ENCODE measurements at places on chromosomes 5 and 9. TPM values are rescaled to one million over a fixed set of nuclear protein-coding genes. Genes with fewer than 3 reads are reported as not detected.

DNA sequence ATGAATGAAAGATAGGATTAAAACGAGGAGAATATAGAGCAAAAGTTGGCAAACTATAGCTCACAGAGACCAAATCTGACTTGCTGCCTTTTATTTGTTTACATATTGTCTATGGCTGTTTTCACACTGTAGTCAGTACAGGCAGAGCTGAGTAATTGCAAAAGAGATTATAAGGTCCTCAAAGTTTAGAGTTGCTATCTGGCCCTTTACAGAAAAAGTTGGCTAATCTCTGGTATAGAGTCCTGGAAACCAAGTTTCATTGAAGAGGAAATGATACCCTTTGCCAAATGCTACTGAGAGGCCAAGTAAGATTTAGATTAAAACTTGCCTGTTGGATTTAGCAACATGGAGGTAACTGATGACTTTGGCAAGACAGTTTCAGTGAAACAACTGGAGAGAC lies 36.0 kb downstream of the LYRM7 start:
- no peak for DNase-seq

The ITGA1 gene
- total RNA-seq: 52.5 TPM

The ENHO gene
- total RNA-seq: 1.2 TPM

GRCh38 chr5:112318346-112318745 lies 100.7 kb downstream of the EPB41L4A start:
- DNase-seq: no peak

- DNase-seq: no peak
These were observed 107.2 kb upstream of the SLIT3 start for GRCh38 chr5:169408171-169408570.

The SPAAR gene
- 2.6 TPM for total RNA-seq

- no peak for DNase-seq
These were observed 396.9 kb downstream of the CTNND2 start for GRCh38 chr5:11507156-11507910.

DNA sequence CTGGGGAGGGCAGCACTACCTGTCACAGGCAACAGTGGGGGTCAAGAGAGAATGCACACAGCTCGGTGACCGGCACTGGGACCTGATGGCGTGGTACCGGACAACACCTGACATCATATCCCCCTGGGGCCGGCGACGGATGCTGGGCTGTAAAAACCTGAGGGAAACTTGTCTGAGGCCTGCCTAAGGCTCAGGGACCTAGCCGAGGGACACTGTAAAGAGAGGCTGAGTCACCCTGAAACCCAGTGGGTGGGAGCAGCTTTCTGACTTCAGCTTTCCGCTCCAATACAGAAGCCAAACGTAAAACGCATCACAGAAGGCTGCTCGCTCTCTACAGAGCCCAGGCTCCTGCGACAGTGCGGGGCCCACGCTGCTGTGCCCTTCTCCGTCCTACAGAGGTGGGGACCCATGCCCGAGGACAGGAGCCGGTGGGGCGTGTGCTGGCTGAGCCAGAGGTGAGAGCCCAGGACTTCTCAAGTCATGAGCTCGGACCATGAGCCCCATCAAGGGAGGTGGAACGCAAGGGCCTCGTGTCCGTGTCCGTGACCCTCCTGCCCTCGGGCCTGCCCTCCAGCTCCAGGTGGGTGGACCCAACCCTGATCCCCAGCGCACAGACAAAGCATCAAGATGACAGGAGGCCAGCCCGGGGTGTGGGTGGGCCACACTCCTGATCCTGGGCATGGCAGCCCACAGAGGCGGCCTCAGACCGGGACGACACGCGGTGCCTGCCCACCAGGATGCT lies 5.3 kb downstream of the RALGDS start:
- DNase-seq: no peak

- no peak for DNase-seq
These were observed 130.3 kb downstream of the PAX5 start for GRCh38 chr9:36903541-36904435.

GRCh38 chr5:113581388-113581787 lies 67.9 kb downstream of the YTHDC2 start:
- no peak for DNase-seq

DNA sequence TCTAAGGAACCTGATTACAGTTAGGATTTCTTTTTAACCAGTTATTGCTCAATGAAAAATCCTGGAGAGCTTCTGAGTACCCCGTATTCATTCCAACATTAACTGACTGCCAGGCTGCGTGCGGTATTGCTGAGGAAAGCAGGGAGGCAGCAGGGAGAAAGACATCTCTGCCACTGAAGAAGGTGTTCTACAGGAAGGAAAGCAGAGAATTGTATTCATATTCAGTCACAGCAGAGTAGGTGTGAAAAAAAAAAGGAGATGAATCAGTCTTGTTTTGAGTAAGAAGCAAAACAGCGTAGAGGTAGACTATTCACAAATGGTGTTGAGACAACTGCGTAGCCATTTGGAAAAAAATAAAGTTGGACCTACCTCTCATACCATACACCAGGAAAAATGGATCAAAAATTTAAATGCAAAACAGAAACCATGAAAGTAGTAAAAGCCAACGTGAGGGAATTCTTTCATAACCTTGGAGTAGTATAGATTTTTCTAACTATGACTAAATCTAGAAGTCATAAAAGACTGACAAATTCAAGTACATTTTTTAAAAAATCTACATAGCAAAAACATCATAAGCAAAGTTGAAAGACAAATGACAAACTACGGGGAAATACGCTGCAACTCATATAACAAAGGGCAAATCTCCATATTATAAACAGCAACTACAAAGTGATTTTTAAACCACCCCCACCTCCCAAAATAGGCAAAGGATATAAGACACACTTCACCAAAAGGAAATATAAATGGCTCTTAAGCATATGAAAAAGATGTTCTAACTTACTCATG lies 9.9 kb upstream of the NR4A3 start:
- DNase-seq: no peak
